ENCODE measurements at places on chromosomes 2 and 18.

- DNase-seq: no peak
Measured at GRCh38 chr2:205692104-205692503, 9.8 kb downstream of the NRP2 start.

DNA sequence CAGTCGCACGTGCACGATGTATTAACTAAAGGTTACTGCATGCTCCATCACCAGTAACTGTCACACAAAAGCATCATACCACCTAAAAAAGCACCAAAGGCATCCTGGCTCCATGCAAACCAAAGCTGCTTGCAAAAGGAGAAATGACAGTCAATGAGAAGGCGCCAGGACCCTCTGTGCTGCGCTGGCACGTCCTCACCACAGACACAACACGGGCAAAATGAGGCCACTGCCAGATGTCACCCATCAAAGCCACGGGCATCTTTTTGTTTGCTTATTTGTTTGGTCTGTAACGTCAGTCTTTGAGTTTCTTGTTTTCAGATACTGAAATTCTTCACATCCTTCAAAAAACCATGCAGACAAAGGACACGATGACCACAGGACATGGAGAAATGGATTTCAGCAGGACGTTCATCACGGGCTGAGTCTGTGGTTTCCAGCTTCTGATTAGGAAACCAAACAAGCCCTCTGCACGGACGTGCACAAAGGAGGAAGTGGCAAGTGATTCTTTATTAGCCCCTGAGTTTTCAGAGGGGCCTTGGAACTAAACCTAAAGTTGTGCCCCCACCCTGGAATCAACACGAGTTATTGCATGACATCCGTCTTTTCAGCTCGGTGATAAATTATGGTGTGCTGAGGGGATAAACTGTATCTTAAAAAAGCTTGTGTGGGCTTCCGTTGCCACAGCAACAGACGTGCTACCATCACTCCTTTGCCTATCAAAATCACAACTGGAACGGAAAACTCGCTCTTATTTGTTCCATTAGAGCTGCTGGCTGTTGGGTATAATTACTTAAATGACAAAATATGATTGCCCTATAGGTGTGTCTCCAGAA is 181.8 kb downstream of the EIPR1 start:
- DNase-seq: no peak

DNA sequence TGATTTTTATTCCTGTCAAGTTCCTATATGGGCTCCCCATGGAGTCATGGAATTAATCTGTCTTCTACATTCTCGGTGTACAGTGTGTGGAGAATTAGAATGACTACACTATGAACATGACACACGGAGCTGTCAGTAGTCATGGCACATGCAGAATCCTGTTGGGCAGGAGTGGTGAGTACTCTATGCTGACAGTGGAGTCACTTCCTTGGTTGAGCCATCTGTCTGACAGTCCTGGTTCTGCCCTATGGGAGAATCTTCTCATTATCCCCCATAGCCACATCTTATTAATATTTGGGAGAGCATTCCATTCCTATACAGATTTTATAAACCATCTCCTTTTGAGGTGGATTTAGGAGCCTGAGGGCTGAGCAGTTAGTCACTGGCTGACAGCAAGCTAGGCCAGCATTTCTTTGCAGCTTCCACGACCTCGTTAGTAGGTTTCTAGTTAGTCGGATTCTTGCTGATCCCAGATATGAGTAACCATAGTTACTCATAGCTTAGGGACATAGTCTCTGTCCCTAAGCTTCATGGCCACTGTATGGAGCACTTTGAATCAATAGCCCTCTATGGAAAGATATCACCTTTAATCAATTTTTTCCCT is 90.6 kb downstream of the MDH1 start:
- no peak for DNase-seq

GRCh38 chr18:55838841-55839240 is 250.8 kb upstream of the TCF4 start:
- DNase-seq: no peak

DNA sequence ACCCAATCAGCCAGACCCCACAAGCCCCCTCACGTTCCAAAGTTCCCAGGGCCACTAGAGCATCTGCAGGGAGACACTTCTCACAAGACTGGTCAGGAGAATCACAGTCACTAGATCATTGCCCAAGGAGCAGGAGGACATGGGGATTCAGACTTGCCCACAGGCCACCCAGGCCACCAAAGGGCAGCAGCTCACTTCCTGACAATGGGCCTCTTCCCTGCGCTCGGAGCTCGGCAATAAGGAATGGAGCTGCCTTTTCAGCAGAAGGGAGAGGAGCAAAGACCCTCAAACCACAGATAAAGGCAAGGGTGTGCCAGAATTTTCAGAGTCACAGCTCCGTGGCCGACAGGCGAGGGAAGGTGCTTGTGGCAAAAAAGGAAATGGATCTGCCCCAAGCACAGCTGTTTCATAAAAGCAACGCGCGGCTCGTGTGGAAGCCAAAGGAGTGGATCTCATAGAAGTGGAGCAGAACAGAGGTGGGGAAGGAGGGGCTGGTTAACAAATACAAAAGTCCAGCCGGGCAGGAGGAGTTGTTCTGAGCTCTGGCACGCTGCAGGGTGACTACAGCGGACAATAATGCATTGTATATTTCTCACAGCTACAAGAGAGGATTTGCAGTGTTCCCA is 72.1 kb downstream of the EDAR start:
- no peak for DNase-seq

DNA sequence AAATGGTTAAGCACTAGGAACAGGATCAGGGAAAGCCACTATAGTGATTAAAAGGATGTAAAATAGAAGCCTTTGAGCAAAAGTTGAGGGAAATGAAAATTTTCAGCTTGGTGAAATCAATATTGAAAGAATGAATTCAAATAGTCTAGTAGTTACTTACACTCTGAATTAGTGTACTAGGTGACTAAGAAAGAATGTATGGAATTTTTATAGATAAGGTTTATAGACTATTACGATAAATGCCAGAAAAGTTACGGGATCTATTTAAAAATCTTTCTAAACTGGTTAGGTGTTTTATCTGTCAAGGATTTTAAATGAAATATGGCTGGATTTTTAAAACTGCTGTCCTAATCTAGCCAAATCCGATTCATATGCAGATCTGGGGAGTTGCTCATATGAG is 208.6 kb downstream of the MYO3B start:
- DNase-seq: no peak

DNA sequence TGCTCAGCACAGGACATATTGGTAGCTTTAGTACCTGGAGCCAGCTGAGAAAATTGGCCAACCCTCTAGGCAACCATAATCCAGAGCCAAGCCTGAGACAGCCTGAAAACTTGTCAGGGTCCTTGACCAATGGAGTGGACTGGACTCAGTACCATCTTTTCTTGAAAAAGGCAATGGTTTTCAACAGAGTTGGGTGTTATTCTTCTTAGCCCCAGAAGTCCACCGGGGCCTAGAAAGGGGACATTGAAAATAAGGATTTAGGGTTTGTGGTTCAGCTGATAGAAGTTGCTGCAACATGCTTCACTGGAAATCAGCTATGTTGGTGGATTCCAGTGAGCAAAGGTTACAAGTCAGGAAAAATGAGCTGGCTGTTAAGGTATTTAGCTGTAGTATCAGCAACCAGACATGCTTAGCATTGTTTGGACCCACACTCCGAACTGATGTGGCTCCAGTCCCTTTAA is 22.1 kb upstream of the CNOT11 start:
- DNase-seq: no peak

Data from NCI-H187 (cell line).